ENCODE measurements at places on chromosomes 5 and 9.

- H3K4me3 ChIP-seq, result no peak overlapping the region
- peaks cover 22% of the 10 kb centered on the region for H3K36me3 ChIP-seq
- no peaks in the 10 kb centered on the region for H3K4me1 ChIP-seq
- no peak for DNase-seq
Measured at GRCh38 chr5:50807661-50808060, 141.2 kb downstream of the PARP8 start.

DNA sequence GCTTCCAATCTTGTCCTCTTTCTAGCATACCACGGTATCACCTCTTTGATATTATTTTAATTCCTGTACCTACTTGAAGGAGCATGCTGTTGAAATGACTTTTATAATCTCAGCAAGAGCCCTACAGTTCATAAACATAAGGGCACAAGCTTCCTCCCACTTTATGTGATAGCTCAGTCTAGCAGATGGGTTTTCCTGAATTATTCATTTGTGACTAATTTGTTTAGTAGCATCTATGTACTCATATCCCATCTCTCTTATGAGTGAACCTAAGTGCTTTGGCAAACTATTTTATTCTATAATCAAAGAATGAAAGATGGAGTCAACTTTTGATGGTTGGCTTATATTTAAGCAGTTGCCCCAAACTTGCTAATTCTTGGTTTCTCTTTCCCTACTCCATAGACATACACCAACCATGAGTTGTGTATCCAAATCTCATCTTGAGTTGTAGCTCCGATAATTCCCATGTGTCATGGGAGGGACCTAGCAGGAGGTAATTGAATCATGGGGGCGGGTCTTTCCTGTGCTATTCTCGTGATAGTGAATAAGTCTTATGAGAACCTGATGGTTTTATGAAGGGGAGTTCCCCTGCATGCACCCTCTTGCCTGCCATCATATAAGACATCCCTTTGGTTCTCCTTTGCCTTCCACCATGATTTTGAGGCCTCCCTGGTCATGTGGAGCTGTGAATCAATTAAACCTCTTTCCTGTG, 17.7 kb downstream of the TXNDC8 start:
- no peaks in the 10 kb centered on the region for H3K36me3 ChIP-seq
- no peak overlapping the region for H3K4me3 ChIP-seq
- no peaks in the 10 kb centered on the region for H3K4me1 ChIP-seq

DNA sequence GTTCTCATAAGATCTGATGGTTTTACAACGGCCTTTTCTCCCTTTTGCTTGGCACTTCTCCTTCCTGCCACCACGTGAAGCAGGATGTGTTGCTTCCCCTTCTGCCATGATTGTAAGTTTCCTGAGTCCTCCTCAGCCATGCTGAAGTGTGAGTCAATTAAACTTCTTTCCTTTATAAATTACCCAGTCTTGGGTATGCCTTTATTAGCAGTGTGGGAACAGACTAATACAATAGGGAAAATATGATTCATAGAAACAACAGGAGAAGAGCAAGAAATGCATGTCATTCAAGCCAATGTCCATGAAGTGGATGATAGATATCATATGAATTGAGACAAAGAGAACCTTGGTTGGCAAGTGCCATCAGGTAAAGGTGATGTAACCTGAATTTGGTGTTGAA, 128.3 kb upstream of the HAPLN1 start:
- no peak overlapping the region for H3K27ac ChIP-seq
- no peaks in the 10 kb centered on the region for H3K4me1 ChIP-seq
- no peak overlapping the region for H3K4me3 ChIP-seq
- no peaks in the 10 kb centered on the region for H3K27me3 ChIP-seq
- no peaks in the 10 kb centered on the region for H3K36me3 ChIP-seq

- no peak overlapping the region for H3K4me3 ChIP-seq
- H3K27me3 ChIP-seq, result no peaks in the 10 kb centered on the region
- no peaks in the 10 kb centered on the region for H3K36me3 ChIP-seq
- no peak for DNase-seq
- no peak overlapping the region for H3K27ac ChIP-seq
Measured at GRCh38 chr9:120593250-120593954, 13.4 kb upstream of the CDK5RAP2 start.

GRCh38 chr5:177599731-177600507, at the start of gene B4GALT7:
Gene B4GALT7, plus strand, starts transcription at chr5:177600132. Its CDS starts 79 bp downstream, at chr5:177600211.
- peaks cover 3% of the 10 kb centered on the region for H3K4me1 ChIP-seq
- peaks cover 15% of the 10 kb centered on the region for H3K36me3 ChIP-seq
- H3K27ac ChIP-seq, result no peak within 1 kb of the TSS
- H3K4me3 ChIP-seq, result peak within 1 kb of the TSS; percentile 83
- H3K27me3 ChIP-seq, result no peaks in the 10 kb centered on the region

DNA sequence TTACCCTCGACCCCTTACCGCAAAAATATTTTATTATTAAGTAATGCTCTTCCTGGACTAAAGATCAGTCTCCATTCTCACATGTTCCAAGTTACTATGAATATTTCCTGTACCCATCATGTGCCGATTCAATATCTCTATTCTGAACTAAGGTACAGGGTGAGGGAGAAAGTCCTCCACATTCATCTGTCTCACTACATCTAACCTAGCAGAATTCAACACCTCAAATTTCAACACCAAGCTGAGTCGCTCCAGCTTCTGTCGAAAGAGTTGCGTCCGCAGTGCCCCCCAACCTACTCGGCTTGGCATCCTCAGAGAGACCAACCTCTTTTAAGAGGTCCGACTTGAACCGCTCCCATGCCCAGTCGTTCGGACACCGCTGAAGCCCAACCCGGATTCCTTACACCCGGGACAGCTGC, 1.0 kb downstream of the CERT1 start:
- H3K4me1 ChIP-seq, result no peaks in the 10 kb centered on the region
- H3K36me3 ChIP-seq, result peaks cover 8% of the 10 kb centered on the region
- no peak for DNase-seq
- peak overlapping the region; percentile 99 for H3K4me3 ChIP-seq
- H3K27ac ChIP-seq, result no peak overlapping the region
- no peaks in the 10 kb centered on the region for H3K27me3 ChIP-seq

- H3K27ac ChIP-seq, result no peak overlapping the region
- no peak overlapping the region for H3K4me3 ChIP-seq
- H3K27me3 ChIP-seq, result no peaks in the 10 kb centered on the region
- no peaks in the 10 kb centered on the region for H3K36me3 ChIP-seq
- H3K4me1 ChIP-seq, result no peaks in the 10 kb centered on the region
Measured at GRCh38 chr5:67206929-67207328, 10.3 kb upstream of the CD180 start.

DNA sequence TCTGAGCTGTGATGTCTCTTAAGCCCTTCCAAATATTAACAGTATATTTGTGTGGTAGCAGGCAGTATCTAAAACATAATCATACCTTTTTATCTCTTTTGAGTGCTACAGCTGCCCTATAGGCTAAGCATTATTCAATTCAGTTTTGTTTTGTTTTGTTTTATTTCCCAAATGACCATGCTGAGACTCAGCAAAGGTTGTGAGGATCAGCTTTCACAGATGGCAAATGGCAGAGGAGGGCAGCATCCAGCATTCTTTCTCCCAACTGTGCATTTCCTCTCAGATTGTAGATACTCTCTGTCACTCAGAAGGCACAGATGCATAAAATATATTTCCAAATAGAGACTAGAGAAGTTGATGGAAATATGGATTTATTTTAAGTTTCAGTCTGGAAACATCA, 90.7 kb downstream of the DAPK1 start:
- H3K27me3 ChIP-seq, result no peaks in the 10 kb centered on the region
- no peak overlapping the region for H3K27ac ChIP-seq
- H3K4me3 ChIP-seq, result no peak overlapping the region
- H3K4me1 ChIP-seq, result peaks cover 5% of the 10 kb centered on the region
- DNase-seq, result no peak

DNA sequence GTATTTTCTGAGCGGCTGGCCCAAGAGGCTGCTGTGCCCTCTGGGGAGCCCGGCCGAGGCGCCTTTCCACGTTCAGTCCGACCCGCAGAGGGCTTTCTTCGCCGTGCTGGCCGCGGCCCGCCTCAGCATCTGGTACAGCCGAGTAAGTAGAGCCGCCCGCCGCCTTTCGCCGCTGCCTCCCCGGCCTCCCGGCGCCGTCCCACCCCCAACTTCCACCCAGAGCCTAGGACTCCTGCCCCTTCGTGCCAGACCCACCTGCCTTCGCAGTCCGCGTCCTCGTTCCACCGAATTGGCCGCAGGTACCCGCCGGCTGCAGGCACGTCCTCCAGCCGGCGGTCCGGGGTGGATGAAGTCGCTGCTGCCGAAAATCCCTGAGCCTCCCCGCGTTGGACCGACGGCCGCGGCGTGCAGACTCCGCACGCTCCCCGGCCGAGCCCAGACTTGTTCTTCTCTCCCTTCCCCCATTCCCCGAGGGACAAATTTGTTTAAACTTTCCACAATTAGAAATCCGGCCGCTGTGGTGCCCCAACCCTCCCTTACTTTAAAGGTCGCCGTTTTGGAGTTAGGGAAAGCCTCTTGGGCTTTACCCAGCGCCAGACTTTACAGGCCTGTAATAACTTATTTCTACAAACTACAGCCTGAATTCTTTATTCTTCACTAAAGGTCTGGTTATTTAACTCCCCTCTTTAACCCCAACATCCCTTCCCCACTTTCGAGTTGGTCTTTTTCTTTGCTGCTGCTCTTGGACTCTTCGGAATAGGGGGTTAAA, 589 bp downstream of the RIC1 start:
- peak; percentile 39 for DNase-seq
- H3K4me3 ChIP-seq, result peak overlapping the region; percentile 97
- H3K27ac ChIP-seq, result no peak overlapping the region

- no peak overlapping the region for H3K4me3 ChIP-seq
- no peaks in the 10 kb centered on the region for H3K4me1 ChIP-seq
- no peaks in the 10 kb centered on the region for H3K27me3 ChIP-seq
- no peak for DNase-seq
- H3K27ac ChIP-seq, result no peak overlapping the region
Measured at GRCh38 chr9:130015353-130016019, 27.5 kb downstream of the FNBP1 start.

GRCh38 chr9:124863371-124863871, 1.5 kb downstream of the ARPC5L start:
- no peak for DNase-seq
- H3K36me3 ChIP-seq, result peaks cover 30% of the 10 kb centered on the region
- H3K4me3 ChIP-seq, result peak overlapping the region; percentile 11
- no peaks in the 10 kb centered on the region for H3K27me3 ChIP-seq

DNA sequence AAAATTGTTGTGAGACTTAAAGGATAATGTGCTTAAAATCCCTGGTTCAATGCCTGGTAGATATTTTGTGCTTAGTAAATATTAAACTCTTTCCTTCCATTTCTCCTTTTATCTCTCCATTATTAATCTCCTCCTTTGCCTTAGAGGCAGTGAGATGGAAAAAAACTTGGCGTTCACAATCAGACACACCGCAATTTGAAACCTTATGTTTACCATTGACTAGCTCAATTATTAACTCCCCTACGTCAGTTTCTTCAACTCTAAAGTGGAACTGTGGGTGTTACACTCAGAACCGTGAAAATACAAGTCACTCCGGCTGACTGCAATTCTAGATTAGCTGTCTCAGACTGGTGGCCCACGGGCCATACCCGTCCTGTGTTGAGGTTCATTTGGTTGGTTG, 327.2 kb downstream of the DEPDC1B start:
- no peaks in the 10 kb centered on the region for H3K36me3 ChIP-seq
- no peaks in the 10 kb centered on the region for H3K4me1 ChIP-seq
- no peak for DNase-seq
- no peak overlapping the region for H3K4me3 ChIP-seq
- no peaks in the 10 kb centered on the region for H3K27me3 ChIP-seq

DNA sequence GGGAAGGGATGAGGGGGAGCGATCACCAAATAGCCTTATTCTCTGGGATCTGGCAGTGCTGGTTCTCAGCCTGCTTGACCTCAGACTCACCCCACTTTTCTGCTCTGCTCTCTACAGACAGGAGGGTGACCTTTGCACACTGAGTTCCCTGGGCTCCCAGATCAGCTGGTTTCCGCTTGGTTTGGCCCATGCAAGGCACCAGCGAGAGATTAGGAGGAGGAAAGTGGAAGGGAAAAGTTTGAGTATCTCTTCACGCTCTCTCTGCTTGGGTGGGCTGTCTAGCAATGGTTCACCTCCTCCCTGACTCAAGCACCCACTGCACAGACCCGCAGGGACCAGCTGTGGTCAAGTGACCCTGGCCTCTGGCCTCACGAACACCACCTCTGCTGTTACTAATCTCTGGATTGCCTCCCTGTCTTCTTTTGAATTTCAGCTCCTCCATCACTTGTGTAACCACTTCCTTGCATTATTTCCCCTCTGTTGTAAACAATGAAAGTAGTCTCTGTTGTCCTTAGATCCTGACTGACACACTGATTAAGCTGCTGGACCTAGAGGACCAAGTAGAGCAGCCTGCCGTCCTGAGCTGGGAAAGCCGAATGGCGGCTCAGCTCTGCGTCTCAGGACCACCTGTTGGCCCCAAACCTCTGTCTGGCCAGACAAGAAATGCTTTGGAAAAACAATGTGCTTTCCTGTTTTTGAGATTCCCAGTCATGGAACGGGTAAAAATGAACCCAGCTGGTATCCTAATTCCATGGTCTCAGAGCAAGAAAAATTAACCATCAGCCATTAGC, 186.6 kb downstream of the CRB2 start:
- H3K27me3 ChIP-seq, result no peaks in the 10 kb centered on the region
- H3K4me1 ChIP-seq, result no peaks in the 10 kb centered on the region
- DNase-seq, result no peak
- no peaks in the 10 kb centered on the region for H3K36me3 ChIP-seq
- H3K27ac ChIP-seq, result no peak overlapping the region
- no peak overlapping the region for H3K4me3 ChIP-seq

GRCh38 chr5:96703995-96704394, 41.8 kb downstream of the CAST start:
- peak overlapping the region; percentile 84 for H3K4me3 ChIP-seq
- H3K27me3 ChIP-seq, result no peaks in the 10 kb centered on the region
- peaks cover 3% of the 10 kb centered on the region for H3K4me1 ChIP-seq
- no peaks in the 10 kb centered on the region for H3K36me3 ChIP-seq
- no peak overlapping the region for H3K27ac ChIP-seq

DNA sequence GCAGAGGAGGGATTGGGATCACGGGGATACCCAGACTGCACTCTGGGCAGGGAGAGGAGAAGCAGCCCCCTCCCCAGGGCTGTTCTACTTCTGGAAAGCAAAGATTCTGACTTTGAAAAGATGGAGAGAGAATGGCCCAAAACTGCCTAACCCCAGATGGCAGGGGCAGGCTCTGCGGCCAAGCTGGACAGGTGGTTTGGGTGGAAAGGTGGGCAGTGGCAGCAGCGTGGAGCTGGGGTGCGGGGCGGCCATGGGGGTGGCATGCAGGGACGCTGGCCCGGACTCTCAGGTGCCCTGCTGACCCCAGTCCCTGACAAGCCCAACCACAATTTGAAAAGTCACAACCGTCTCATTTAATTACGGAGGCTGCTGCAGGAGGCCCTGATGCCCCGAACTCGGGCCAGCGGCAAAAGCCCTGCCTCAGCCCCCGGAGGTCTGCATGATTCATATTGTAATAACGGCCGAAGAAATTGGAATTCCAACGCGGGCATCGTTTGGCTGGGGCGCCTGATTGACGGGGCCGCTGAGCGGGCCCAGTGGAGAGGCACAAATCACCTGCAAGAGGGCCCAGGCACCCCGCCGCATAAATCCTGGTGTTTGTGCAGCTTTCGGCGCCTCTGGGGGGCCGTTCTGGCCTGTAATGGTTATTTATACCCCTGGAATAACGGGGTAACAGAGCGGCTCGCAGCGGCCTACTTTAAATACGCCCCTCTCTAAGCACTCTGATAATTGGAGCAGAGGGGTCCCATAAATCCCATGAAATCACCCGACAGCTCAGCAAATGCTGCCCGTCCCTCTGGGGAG, 41.8 kb upstream of the FCN2 start:
- no peak overlapping the region for H3K27ac ChIP-seq
- H3K4me3 ChIP-seq, result no peak overlapping the region
- DNase-seq, result no peak

- no peaks in the 10 kb centered on the region for H3K27me3 ChIP-seq
- no peak for DNase-seq
- H3K4me1 ChIP-seq, result peaks cover 27% of the 10 kb centered on the region
Measured at GRCh38 chr5:80185095-80185494, 70.8 kb downstream of the SERINC5 start.
